ENCODE measurements at places on chromosomes 4 and X. TPM values are rescaled to one million over a fixed set of nuclear protein-coding genes. Genes with fewer than 3 reads are reported as not detected.

USP53 gene
- total RNA-seq, result 6.1 TPM

NALF2 gene
- total RNA-seq, result 1.2 TPM

CFAP47 gene
- not detected for total RNA-seq

PCDH19 gene
- total RNA-seq, result not detected

RAB9B gene
- total RNA-seq, result 0.37 TPM

APLN gene
- total RNA-seq, result 0.26 TPM

CACNA1F gene
- 0.05 TPM for total RNA-seq

NAT8L gene
- 8.0 TPM for total RNA-seq

MAGEA6 gene
- not detected for total RNA-seq

CSN2 gene
- not detected for total RNA-seq

AVPR2 gene
- not detected for total RNA-seq

RAP2C gene
- 37.6 TPM for total RNA-seq

RBM3 gene
- 318 TPM for total RNA-seq

GLOD5 gene
- total RNA-seq, result not detected

CD40LG gene
- total RNA-seq, result 261 TPM

ADH7 gene
- not detected for total RNA-seq

P2RY8 gene
- 21.8 TPM for total RNA-seq

FDCSP gene
- total RNA-seq, result not detected

FGF13 gene
- not detected for total RNA-seq

PAK3 gene
- not detected for total RNA-seq

ADGRA3 gene
- total RNA-seq, result 19.8 TPM

SRPK3 gene
- not detected for total RNA-seq

CFAP99 gene
- not detected for total RNA-seq

FAM149A gene
- total RNA-seq, result 0.61 TPM

UGT2B17 gene
- total RNA-seq, result not detected

RTL3 gene
- 0.07 TPM for total RNA-seq
